Prostate gland (tissue), 2 donors: ENCODE measurements at places on chromosomes 4 and X. TPM values are rescaled to one million over a fixed set of nuclear protein-coding genes. Genes with fewer than 3 reads are reported as not detected.
A peak's percentile ranks its signal among the peaks of the same experiment; 100 is the strongest.

- H3K27ac ChIP-seq: no peak overlapping the region
- no peak overlapping the region for H3K4me3 ChIP-seq
- peak; percentile 45 for DNase-seq
- no peaks in the 10 kb centered on the region for H3K4me1 ChIP-seq
- no peaks in the 10 kb centered on the region for H3K36me3 ChIP-seq
Measured at GRCh38 chr4:129362691-129363274, 266.8 kb downstream of the C4orf33 start.

DNA sequence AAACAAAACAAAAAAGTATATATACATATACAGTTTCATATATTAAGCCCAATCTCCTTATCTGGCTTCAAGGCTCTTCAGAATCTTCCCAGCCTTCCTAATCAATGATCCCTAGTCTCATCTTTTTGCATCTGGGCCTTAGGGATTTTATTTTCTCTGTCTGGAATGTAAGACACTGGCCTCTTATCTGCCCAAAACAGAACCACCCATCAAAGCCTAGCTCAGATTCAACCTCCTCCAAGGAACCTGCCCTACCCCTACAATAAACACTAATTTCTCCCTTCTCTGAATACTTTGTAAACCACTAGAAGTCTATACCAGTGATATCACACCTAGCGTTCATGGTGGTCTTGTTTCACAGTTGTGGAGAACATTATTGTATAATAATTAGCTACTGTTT is 23.2 kb upstream of the GAB1 start:
- no peaks in the 10 kb centered on the region for H3K4me1 ChIP-seq
- H3K27ac ChIP-seq: no peak overlapping the region
- H3K36me3 ChIP-seq: no peaks in the 10 kb centered on the region
- no peak for DNase-seq

- H3K36me3 ChIP-seq: no peaks in the 10 kb centered on the region
- H3K27me3 ChIP-seq: no peaks in the 10 kb centered on the region
- H3K4me1 ChIP-seq: no peaks in the 10 kb centered on the region
Measured at GRCh38 chr4:147246096-147246495, 234.8 kb upstream of the EDNRA start.

CACNA1F gene
- 0.17 TPM for total RNA-seq

- H3K27ac ChIP-seq: no peak overlapping the region
- DNase-seq: no peak
- no peaks in the 10 kb centered on the region for H3K27me3 ChIP-seq
- H3K4me3 ChIP-seq: no peak overlapping the region
- no peaks in the 10 kb centered on the region for H3K4me1 ChIP-seq
Measured at GRCh38 chrX:10288373-10288975, 131.7 kb downstream of the CLCN4 start.

- no peak overlapping the region for H3K27ac ChIP-seq
- no peaks in the 10 kb centered on the region for H3K36me3 ChIP-seq
- H3K4me1 ChIP-seq: no peaks in the 10 kb centered on the region
- no peak overlapping the region for H3K4me3 ChIP-seq
- no peak for DNase-seq
Measured at GRCh38 chr4:158540125-158540907, 18.6 kb downstream of the RXFP1 start.

GUCY1A1 gene
- 103 TPM for total RNA-seq

TBC1D19 gene
- total RNA-seq: 19.9 TPM

DNA sequence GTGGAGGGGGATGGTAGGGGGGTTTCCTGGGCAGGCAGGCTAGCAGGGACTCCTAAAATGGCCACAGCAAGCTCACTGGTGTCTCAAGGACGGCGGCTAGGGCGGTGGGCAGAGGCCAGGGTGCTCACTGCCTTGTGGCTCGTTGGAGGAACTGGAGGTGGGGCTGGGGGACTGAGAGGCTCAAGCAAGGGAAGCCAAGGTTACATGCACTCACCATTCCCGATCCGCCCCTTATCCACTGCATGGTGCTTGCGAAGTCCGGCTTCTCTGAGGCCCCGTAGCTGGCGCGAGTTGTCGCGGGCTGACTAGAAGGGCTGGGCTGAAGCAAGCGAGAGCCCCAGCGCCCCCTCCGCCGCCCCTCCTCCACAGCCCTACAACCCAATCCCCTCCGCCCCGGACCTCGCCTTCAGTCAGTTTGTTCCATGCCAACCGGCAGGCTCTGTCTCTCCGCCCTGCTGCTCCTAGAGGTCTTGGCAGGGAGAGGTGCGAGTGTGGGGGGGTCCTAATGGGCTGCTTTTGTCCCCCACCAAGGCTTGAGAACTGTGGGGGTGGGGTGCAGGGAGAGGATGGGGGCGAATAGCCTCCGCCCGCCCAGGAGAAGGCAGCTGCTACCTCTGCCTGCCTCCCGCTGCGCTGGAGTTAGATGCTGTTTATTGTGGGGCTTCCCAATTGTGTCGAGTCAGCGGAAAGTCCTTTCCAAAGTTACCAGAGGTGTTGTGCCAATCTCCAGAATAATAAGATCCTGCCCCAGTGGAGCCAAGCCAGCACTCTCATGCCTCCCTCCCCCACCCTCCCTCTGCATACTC is at the start of gene ARHGEF9:
TSS of gene ARHGEF9 (minus strand) at position 313 of the 806 bp plus-strand sequence. CDS start at position 244, 69 bp downstream.
- H3K27me3 ChIP-seq: no peaks in the 10 kb centered on the region
- H3K4me3 ChIP-seq: peak within 1 kb of the TSS; percentile 22
- no peaks in the 10 kb centered on the region for H3K36me3 ChIP-seq
- no peak within 1 kb of the TSS for H3K27ac ChIP-seq
- no peaks in the 10 kb centered on the region for H3K4me1 ChIP-seq
- no peak for DNase-seq

GRCh38 chr4:27010334-27010940 is 149.8 kb downstream of the STIM2 start:
- no peak overlapping the region for H3K4me3 ChIP-seq
- H3K27ac ChIP-seq: peak overlapping the region; percentile 9
- DNase-seq: peak; percentile 47
- H3K4me1 ChIP-seq: peaks cover 7% of the 10 kb centered on the region
